ENCODE measurements at places on chromosomes 11 and 22.

DNA sequence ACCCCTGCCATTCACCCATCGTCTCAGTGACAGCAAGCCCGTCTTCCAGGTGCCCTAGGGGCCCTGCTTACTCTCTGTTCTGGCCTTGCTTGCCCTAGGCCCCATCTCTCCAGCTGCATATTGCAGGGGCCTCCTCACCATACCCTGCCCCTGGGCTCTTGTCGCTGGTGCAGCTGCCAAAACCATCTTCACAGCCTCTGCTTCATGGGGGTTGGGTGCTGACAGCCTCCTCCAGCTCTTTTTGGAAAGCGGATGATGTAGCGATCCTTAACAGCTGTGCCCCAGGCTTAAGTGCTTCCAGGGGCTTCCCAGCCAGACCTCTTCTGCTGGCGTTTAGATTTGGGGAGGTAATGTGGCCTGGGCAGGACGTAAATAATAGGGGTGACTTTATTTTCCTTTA is 61.2 kb upstream of the SUSD2 start:
- DNase-seq = no peak

DNA sequence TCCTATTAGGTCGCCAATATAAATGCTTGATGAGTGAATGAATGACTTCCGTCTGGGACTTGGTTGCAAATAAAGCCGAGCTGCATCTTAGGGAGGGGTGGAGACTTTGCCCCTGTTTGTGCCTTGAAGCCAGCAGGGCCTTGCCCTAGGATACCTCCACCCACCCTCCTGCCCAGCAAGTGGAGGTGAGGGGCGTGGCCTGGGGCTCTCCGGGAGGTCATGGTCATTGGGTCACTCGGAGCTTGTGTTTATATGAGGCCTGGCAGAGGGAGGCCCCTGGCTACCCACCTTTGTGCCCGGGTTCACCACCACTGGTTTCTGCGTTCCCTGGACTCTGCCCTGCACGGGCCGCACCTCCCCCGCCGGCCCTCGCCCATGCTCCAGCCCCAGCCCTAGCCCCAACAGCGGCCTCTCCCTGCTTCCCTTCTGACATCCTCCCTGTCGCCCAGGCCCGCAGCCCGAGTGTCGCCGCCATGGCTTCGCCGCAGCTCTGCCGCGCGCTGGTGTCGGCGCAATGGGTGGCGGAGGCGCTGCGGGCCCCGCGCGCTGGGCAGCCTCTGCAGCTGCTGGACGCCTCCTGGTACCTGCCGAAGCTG is 4.3 kb downstream of the MPST start:
- DNase-seq = no peak

GRCh38 chr11:74355626-74356025 is 42.6 kb downstream of the PGM2L1 start:
- DNase-seq = no peak

GRCh38 chr11:73493956-73494598 is 103.8 kb downstream of the FAM168A start:
- no peak for DNase-seq

GRCh38 chr11:67644042-67644441 is 4.5 kb upstream of the TBX10 start:
- no peak for DNase-seq

DNA sequence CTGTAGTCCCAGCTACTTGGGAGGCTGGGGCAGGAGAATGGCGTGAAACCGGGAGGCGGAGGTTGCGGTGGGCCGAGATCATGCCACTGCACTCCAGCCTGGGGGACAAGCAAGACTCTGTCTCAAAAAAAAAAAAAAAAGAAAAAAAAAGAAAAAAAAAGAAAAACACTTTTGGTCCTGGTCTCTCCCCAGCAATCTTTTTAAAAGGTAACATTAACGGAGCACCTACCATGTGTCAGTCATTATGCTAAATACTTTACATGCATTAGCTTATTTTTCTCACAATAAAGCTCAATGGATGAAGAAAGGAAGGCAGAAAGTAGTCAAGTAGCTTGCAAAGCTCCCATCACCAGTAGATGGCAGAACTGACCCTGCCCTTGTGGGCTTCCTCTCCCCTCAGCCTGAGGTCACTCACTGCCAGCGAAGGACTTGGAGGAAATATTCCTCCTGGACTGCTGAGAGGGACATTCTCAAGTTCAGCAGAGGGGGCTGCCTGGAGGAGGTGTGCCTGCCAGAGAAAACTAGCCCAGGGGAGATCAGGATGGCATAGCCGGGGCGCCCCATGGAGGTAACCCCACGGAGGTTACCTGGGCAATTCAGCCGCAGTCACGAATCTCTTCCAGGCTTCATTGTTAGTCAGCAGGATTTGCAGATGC is 15.5 kb downstream of the APOL3 start:
- no peak for DNase-seq

DNA sequence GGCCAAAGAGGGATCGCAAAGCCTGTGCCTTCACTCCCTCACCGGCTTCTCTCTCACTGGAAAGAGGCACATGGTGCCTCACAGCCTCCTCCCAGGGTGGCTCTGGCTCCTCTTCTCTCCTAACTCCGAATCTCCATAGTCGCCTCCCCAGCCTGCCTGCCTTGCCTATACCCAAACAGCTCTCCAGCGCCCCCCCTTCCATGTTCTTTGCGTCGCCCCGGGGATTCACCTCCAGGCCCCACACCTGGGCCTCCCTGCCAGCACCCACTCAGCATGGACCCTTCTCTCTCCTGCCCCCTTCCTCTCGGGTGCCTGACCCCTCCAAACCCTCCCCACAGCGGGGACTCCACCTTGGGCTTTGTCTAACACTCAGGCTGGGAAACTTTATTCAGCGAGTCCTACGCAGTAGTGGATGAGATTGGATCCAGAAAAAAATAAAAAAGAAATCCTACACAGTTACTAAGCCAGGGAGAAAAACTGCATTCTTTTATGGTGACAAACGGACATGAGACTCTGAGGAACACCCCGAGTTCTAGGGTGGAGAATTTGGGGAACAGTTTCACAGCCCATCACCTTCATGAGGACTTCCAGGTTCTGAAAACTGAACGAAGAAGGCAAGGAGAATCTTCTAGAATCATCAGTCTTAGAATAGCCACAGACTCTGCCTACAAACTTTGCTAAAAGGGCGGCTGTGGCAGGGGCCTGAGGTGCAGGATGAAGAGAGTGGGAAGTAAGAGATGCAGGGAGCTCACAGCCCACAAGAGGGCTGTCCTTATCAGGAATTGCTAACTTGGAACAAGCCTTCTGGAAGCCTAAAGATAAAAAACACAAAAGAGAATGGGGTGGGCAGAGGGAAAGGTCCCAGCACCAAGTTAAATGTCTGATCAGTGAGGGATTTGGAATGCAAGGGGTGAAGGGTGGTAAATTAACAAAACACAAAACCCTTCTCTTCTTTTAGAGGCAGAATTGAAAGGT is 5.3 kb downstream of the PPM1F start:
- no peak for DNase-seq

DNA sequence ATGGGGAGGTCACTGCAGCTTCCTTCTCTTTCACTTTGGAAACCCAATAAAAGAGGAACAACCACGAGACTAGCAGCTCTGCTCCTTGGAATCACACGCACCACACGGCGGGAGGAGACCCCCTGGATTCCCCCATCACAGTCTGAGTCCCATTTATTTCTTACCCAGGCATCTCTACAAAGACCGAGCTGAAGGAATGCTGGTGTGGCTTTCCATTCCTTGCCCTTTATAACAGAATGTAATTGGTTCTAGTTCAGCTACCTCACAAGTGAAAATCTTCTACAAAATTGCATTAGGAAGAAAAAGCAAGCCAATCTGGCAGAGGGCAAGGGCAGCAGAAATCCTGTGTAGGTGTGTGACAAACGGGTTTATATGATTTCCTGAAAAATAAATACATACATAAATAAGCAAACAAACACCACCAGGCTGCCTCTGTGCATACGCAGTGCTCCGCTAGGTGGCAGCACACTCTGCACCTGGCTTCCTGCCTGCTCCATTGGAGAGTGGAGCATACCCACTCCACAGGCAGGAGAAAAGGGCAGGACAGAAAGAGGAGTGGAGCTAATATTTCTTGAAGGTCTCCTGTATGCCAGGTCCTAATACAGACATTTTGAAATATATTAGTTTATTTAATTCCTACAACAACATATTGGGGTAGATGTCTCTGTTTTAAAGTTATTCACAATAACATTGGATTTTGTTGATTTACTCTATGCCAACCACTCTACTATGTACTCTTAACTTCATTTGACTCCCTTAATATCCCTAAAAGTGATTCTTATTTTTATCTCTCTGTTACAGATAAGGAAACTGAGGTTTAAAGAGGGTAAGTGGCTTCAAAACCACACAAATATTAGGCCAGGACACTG is 673.1 kb downstream of the KCNA4 start:
- no peak for DNase-seq

DNA sequence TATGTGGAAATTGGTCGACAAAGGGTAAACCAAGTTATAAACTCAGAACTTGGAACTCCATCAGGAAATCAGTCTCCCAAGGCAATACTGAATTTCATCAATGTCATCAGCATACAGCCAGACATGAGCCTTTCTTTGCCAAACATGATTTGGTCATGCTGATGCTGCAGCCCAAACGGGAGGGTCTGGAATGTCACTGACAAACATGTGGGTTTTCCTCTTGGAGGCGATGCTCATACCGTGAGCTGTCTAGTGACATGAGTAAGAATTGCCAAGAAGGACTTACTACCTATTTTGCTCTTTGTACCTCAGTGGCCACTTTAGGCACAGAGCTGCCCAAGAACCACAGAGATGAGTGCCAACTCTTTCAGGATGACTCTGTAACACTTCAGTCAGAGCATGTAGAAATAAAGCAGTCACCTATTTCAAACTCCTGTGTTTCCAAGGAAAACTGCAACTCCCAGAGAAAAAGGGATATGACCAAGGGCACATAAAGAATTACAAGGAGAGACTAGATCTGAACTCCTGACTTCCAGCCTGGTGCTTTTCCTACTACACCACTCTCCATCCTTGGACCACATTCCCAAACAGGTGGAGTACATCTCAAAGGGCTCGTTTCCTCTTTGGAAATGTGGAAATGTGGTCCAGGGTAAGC is 24.3 kb upstream of the MRGPRX2 start:
- DNase-seq = no peak

DNA sequence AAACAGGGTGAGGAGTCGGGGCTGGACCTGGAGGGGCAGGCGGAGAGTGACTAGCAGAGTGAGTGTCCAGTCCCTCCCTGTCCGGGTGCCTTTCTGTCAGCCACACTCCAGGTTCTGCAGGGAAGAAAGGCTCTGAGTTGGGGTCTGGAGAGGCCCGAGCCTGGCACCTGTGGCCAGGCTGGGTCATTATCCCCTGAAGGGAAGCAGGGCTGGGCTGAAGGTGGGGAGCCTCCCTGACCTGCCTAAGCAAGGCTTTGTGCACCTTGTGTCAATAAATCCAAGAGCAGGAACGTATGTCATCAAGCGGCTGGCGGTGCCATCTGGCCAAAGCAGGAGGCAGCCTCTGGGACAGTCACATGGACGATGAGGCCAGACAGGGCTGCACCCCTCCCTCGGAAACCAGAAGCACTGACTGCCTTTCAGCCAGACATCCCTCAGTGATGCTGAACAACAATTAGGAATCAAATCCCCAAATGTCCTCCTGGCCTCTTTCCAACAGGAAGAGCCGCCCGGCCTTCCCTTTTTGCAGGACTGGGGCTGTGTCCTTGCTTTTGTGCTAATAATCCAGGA is 73.9 kb upstream of the FGF3 start:
- no peak for DNase-seq

DNA sequence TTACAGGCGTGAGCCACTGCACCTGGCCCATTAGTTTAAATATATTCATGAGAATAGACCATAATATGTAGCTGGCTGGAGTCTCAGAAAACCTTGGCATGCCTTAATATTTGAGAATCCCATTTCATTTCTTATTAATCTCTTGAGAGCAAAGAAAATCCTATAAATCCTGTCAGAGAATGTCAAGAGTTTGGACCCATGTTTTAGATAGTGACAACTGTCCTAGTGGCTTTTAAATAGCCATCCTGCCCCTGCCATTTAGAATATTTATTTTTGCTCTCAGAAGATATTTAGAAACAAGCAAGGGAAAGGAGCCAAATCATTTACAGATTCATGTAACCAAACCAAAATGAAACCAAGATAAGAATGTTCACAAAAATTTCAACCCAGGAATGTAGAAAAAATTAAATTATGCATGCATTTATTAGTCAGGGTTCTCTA is 107.2 kb downstream of the SWAP70 start:
- DNase-seq = no peak

GRCh38 chr22:22362936-22363335 is 118.3 kb downstream of the VPREB1 start:
- DNase-seq = no peak

GRCh38 chr22:26735019-26735409 is 77.6 kb downstream of the MIAT start:
- no peak for DNase-seq

- no peak for DNase-seq
Observed at GRCh38 chr11:58845386-58845785, 882 bp upstream of the GLYATL2 start.

DNA sequence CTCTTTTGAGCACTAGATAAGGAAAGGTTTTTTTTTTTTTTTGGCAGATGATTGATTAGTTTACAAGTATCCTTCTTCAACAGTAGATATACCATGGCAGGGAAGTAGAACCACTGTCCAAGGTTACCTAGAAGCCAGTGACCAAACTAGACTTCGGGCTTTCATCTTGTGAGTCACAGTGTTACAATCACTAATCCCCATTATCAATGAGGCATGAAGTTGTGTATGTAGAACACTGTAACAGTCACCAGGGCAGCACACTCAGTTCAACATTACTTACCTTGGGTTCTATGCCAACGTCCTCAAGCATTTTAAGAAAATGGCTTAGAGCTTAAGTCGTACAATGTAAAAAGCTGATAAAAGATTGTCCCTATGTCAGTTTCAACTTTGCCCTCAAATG is 430.9 kb downstream of the ETS1 start:
- no peak for DNase-seq

DNA sequence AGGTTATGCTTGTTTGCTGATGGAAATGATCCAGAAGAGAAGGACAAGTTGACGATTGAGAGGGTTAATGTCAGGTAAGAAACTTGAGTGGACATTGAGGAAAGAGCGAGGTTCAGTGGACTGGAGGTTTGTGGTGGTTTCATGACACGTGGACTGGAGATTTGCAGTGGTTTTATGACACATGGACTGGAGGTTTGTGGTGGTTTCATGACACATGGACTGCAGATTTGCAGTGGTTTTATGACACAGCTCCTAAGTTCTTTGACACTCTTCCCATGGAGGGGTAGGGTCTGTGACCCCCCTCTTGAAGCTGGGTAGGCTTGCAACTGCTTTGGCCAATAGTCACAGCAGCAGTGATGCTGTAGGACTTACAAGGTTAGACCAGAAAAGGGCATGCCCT is 5.4 kb upstream of the MAPK8IP2 start:
- no peak for DNase-seq

- peak; percentile 71 for DNase-seq
Observed at GRCh38 chr11:7020183-7020917, at the start of the genes NLRP14 and ZNF214. Gene NLRP14, plus strand, starts transcription at chr11:7020479. Its CDS starts 18,108 bp downstream, at chr11:7038587. Gene ZNF214, minus strand, starts transcription at chr11:7020346. Its CDS starts 17,511 bp downstream, at chr11:7002835.

DNA sequence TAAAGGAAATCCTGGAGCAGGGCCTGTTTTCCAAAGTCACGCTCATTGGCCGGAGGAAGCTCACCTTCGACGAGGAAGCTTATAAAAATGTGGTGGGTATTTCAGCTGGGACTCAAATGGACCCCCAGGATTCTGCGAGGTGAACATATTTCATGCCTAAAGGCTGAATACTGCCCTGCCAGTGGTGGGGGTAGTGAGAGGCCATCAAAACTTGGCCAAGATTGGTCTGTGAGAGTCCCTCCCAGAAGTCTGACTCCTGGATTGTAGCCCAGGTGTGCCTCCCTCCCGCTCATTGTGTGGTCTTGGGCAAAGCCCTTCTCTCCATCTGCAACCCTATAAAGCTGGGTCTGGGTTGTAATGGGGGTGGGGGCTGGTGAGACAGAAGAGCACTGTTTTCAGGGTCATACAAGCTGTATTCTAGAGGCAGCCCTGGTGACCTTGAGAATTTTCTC is 853 bp downstream of the HTATIP2 start:
- no peak for DNase-seq

All from NCI-H187 treated with DMSO at 0.1 percent for 48 hours (cell line).